ENCODE measurements at places on chromosomes 3 and 15.

GRCh38 chr15:92430069-92430440, 36.4 kb downstream of the ST8SIA2 start:
- no peak for DNase-seq

- no peak for DNase-seq
These were observed 162.4 kb downstream of the PLCL2 start for GRCh38 chr3:17047162-17047561.

GRCh38 chr3:72962317-72962716, 34.3 kb upstream of the PPP4R2 start:
- DNase-seq: no peak

GRCh38 chr3:193879864-193880242, 256.1 kb upstream of the HES1 start:
- no peak for DNase-seq

- DNase-seq: no peak
These were observed 30.7 kb upstream of the CGNL1 start for GRCh38 chr15:57345584-57345983.

GRCh38 chr3:171569571-171570132, 109.4 kb upstream of the TNIK start:
- no peak for DNase-seq

DNA sequence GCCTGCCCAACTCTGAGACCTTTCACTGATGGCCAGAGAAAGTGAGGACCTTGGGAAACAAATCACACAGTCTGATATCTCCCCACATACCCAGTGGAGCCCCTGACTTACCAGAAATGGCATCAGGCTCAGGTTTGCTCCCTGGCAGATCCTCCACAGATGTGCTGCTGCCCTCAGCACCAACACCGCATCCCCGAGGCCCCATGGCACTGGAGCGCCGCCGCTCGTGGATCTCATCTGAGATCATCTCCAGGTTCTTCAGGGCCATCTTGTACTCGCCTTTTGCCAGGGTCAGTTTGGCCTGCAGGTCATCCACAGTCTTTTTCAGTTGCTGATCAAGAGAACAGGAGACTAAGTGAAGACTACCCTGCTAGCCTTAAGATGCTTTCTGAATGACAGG, 52.7 kb downstream of the CAPN7 start:
- no peak for DNase-seq

Data from activated naive CD4-positive, alpha-beta T cell treated with anti-CD3 and anti-CD28 coated beads, Interleukin-2, amount 50 U/mL, for 16 hours (primary cell).